ENCODE measurements at places on chromosomes 6 and 20.

DNA sequence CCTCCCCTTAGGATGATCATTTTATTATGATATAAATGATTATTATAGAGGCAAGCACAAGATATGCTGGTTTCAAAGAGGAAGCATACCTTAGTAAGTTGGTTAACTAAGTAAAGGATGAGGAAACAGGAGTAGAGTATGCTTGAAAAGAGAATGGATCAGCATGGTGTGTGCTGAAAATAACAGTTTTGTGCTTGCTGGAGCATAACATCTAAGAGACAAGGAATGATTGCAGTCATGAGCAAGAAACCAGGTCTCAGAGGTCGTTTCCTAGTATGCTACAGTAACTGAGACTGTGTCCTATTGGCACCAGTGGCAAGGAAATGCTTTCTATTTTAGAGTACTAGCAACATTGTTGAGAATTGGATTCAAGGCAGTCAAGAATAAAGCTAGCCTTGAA is 34.1 kb downstream of the CDC40 start:
- DNase-seq: no peak

DNA sequence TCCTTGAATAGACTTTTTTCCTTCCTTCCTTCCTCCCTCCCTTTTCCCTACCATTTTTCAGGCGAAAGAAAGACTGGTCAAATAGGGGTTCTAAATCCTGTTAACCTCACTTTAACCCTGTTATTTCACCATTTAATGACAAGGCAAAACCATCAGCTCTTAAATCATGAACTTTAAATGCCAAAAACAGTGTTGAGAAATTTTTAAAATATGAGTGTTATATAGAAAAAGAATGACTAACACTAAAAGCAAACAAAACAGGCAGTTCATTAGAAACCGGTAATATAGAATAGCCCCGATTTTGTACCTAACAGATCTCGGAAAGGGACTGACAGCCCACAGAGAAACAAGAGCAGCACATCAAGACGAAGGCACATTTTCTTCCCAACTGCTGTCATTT is 57.4 kb upstream of the CEP85L start:
- DNase-seq: no peak

DNA sequence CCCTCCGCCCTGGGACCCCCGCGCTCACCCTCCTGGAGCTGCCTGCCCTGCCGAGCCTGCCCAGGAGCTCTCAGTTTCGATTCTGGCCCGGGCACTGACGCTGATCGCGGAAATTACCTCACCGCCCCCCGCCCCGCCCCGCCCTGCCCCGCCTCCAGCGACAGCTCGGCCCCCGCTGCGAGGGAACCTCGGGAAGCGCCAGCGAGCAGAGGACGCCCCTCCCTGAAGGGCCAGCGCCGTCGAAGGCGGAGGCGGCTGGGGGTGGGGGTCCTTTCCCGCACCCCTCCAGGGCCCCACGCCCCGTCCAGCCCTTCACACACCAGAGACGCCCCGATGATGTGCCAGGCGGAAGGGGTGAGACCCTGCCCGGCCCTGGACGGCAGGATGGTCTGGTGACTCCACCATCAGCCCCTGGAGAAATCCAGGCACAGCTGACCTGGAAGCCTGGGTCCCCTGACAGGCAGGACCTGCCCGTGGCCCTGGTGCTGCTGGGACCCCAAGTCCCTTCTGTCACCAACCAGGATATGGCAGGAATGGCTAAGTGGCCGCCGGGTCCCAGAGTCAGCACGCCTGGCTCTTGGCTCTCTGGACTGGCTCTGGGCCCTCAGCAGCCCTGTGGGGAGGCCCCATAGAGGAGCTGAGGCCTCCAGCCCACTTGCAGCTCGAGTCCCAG is at the start of gene HELZ2:
HELZ2 (minus strand) TSS at position 84 of the 673 bp plus-strand sequence. CDS start 1,854 bp downstream, outside the sequence.
- no peak for DNase-seq

- no peak for DNase-seq
Measured at GRCh38 chr6:121356575-121356974, 22.3 kb upstream of the TBC1D32 start.

GRCh38 chr6:108656836-108657235 is 96.1 kb downstream of the FOXO3 start:
- no peak for DNase-seq

- no peak for DNase-seq
Measured at GRCh38 chr6:35786810-35787209, 6.0 kb downstream of the CLPSL1 start.

- DNase-seq: no peak
Measured at GRCh38 chr20:58900397-58900796, 47.9 kb downstream of the GNAS start.

DNA sequence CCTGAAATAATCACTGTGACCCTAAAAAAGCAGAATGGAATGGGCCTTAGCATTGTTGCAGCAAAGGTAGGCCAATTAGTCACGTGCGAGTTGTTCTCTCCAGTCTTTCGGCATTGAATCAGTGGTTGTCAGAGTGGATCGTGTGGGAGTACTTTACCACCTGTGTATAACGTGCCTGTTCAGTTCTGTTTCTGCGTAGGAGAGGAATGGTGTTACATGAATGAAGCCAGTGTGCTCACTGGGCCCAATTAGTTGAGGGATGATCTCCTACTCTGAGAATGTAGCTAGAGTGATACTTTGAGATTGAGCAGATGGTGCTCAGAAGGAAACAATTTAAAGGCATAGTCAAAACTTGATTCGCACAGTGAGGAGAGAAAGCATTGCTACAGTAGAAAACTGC is 72.4 kb upstream of the KIF25 start:
- no peak for DNase-seq

DNA sequence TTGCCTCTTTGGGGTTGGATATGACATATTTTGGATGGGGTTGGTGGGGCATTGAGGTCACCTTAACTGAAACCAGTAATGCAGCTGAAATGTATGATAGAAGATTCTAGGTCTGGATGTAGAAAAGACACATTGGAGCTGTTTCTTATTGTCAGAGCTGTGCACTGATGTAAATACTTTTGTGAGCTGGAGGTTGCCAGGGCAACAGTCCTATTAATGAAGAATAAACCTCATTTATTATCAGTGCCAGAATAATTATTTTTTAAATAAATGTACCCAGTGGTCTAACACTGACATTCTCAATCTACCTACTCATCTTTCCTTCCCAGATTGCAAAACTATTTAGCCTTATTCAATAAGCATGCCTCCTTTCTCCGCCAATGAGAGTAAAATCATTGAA is 57.0 kb downstream of the CAP2 start:
- DNase-seq: no peak

DNA sequence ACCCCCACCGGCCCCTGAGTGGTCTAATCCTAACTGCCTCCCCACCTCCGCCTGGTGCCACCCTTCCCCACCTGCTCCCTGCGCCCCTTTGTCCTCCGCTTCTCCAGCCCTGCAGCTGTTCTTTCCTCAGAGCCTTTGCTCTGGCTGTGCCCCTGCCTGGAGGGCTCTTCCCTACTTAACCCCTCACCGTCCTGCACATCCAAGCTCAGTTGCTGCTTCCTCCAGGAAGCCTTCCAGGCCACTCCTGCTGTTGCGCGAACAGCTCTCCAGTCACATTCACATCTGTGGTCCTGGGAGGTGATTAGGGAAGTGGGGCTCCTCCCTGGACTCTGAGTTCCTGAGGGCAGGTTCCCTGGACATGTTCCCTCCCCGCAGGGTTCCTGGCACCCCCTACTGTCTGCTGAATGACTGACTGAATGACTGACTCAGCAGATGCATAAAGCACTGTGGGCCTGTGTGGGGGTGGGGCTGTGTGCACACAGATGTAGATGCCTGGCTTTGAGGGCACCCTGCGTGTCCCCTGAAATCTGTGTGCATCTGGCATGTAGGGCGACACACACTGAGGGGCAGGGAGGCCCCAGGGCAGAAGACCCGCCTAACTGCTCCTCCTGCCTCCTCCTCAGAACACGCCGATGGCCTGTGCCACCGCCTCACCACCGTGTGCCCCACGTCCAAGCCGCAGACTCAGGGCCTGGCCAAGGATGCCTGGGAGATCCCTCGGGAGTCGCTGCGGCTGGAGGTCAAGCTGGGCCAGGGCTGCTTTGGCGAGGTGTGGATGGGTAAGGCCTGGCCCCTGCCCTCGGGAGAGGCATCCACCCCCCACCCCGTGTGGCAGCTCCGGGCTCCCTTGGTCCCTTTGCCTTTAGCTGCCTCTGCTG is 51.4 kb downstream of the SRC start:
- no peak for DNase-seq

DNA sequence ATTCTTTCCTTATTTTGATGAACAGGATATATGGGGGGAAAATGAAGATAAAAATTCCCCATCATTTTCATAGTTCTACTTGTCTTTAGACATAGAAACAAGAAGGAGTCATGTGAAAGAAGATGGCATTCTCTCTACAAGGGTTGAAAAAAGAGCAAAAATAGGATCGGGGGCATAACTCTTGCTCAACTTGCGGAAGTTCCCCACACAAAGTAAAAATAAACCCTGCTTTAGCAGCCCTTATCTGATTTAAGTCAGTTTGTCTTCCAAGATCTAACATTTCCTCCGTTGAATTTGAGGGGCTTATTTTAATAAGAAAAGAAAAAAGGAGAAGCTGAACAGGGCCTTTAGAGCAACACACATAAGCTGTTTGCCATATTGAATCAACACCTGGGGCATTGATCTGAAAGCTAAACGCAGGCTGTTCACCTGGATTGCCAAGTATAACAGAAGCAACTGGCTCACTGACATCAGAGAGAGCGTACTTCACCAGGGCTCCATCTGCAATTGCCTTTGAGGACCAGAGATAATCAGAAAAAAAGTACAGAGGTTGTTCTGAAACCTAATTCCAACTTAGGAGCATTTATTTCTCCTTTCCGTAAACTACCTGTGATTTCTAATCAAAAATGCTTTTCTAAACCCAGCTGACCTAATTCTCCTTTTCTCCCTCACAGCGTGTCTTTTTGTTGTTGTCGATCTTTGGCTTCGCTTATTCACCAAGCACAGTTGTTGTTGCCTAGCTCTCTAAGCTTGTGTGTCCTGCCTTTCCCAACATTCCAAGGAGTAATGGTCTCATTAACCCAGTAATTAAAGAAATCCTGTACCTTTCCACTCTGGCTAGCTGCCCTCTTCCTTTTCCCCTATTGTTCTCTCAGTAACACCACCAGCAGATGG is 568.0 kb downstream of the KIF16B start:
- DNase-seq: no peak

GRCh38 chr6:17233531-17233930 is 47.6 kb upstream of the RBM24 start:
- no peak for DNase-seq

Data from stimulated activated CD4-positive, alpha-beta T cell treated with anti-CD3 and anti-CD28 coated beads, TNF-alpha, amount 100 ng/mL, for 48 hours (primary cell).